ENCODE measurements at places on chromosomes 4 and X.

DNA sequence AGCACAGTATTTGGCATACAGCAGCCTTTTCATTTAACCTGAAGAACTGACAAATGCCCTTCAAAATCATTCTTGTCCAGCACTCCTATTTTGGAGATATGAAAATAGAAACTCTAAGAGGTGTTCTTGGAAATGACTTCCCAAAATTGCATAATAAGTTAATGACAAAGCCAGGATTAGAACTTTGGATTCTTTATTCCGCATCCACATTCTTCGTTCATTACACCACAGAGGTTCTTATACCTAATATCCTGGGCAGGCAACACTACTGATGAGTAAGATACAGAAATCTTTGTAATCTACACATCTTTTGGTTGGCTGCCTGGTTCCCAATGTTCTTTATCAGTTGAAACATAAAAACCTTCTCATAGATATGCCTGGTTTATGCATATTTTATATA is 5.9 kb downstream of the COL25A1 start:
- no peak for DNase-seq

- no peak for DNase-seq
Observed at GRCh38 chrX:121949041-121949760, 901.8 kb downstream of the GLUD2 start.

GRCh38 chrX:72685810-72686456 is 28.2 kb downstream of the PHKA1 start:
- no peak for DNase-seq

GRCh38 chr4:1793940-1794808 is 1.1 kb downstream of the FGFR3 start:
- no peak for DNase-seq

DNA sequence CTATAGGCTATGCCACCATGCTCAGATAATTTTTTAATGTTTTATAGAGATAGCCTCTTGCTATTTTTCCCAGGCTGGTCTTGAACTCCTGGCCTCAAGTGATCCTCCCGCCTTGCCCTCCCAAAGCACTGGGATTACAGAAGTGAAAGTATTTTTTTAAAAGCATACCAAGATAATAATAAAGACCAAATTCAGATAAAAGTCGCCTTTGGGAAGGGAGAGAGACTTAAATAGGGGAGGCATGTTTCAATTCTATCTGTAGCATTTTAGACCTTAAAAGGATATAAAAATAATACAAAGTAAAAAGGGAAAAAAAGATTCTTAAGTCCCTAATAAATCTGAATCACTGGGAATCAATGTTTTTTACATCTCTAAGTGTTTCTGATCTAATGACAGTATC is 108.9 kb downstream of the AFAP1 start:
- DNase-seq, result no peak

All from activated CD4-positive, alpha-beta T cell treated with anti-CD3 and anti-CD28 coated beads for 48 hours (primary cell).